ENCODE measurements at places on chromosomes 3 and 15.

DNA sequence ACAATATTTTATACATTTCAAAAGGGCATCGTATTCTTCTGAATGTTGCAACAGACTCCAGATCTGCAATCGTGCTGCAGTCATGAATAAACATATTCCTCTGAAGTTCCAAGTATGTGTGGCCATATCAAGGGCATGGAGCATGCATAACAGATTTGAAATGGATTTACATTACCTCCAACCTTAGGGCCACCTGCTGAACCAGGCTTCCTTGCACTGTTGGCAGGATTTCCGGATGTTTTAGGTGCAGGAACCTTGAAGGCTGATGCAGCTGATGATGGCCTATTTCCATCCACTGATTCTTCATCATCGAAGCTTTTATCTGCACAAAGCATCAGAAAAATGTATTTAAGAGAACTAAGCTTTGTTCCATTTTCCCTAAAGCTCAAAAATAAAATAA lies 73.5 kb downstream of the CLASP2 start:
- no peak for DNase-seq

- no peak for DNase-seq
Measured at GRCh38 chr15:69897471-69898237, 200.1 kb downstream of the TLE3 start.

GRCh38 chr3:51777985-51778384 lies 1.1 kb downstream of the IQCF6 start:
- DNase-seq, result no peak

DNA sequence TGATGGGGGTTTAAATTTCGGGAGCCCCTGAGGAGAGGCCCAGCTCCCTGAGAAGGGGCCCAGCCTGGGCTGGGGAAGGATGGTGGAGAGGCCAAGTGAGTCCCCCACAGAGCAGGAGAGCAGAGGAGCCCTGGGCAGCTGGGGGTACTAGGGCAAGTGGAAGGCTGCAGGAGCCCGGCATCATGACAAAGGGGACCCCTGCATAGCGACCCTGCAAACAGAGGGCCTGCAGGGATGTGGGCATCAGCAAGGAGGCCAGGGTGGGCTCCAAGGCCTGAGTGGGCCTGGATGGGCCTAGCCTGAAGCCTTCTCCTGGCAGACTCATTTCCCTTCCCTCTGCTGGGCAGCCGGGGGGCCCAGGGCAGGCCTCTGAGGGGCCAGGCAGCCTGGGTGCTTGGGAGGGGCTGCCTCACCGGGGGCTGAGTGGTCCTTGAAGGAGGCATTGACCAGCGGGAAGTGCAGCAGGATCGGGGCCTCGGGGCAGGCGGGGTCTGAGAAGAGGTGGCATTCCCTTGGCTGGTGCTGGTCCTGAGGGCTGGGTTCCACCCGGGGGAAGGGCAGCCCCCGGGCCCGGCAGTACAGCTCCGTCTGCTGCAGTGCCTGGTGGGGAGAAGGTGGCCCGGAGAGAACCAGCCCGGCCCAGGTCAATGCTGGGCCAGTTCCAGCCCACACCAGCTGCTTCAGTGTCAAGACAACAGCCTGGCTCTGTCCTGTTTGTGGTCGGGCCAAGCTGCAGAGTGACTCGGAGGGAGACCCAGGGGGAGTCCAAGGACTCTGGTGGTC lies 24.7 kb downstream of the PLA2G4D start:
- no peak for DNase-seq

DNA sequence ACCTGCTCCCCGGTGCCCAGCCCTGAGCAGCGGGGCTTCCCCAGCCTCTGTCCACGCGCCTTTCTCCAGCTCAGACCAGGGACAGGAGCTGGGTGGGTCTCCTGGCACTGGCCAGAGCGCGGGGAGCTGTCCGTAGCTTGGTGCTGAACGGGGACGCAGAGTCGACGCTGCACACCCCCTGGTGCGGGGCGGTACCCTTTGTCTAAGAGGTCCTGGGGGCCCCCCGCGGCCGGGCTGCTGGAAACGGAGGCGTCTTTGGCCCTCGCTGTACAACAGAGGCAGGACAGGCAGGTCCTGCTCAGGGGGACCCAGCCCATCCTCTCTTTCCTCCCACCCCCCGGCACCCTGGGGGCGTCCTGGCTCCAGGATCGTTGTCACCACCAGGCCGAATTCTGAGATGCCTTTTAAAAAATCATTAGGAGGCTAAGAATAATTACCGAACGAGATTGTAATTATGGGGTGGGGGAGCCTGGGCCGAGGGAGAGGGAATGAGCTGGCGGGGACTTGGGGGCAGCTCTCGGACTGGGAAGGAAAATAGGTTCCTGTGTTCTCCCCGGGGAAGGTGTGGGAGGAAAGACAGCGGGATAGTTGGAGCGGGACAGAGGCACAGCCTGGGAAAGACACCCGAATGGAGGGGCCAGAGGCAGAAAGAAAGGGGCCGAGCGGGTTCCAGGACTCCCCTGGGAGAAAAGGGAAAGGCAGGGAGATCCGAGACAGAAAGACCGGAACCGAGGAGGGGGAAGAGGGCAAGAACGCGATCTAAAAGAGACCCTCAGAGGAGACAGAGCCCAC lies 4.1 kb upstream of the SKOR1 start:
- DNase-seq, result no peak

GRCh38 chr3:180290300-180290699 lies 253.6 kb upstream of the PEX5L start:
- no peak for DNase-seq

DNA sequence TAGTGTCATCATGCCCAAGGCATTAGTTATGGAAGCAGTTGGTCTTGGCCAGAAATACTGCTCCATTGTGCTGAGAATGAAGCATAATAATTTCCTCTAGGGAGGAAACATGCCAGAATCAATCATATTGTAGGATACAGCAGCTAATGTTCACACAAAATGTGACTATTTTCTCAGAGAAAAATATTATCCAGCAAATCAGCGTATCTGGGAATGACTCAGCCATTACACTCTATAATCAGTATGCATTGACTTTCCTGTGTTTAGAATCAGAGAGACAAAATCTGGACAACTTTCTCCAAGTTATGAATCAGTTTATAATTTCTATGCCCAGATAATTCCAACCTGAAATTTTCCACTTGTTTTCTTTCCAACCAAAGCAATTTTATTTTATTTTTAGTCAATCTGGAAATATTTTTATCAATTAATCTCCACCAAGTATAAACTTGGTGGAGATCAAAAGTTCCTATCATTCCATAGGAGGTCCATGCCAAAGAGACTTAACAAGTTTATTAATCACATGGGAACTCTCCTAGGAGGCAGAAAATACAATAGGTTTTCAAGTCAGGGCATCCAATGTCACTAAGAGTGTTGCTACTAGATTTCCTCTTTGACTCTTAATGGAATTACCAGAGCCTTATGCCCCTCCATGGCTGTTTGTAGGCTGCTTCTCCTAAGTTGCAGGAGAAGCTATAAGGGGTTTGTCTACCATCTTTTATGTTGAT lies 36.4 kb downstream of the SUCNR1 start:
- DNase-seq, result no peak

DNA sequence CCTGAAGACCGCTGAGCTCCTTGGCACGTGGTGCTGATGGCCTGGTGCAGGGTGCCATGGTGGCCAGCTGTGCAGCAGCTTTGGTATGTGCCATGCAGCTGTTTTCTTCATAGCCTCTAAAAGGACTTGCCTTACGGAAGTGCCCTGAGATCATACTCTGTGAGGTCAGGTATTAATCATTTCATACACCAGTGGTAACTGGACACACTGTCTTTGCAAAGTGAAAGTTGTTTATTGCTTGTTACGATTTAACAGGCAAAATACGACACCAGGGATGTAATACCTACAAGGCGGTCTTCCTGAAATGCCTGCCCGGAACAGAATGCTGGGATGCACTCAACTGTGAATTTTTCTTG lies 184.6 kb downstream of the ATP10A start:
- no peak for DNase-seq

DNA sequence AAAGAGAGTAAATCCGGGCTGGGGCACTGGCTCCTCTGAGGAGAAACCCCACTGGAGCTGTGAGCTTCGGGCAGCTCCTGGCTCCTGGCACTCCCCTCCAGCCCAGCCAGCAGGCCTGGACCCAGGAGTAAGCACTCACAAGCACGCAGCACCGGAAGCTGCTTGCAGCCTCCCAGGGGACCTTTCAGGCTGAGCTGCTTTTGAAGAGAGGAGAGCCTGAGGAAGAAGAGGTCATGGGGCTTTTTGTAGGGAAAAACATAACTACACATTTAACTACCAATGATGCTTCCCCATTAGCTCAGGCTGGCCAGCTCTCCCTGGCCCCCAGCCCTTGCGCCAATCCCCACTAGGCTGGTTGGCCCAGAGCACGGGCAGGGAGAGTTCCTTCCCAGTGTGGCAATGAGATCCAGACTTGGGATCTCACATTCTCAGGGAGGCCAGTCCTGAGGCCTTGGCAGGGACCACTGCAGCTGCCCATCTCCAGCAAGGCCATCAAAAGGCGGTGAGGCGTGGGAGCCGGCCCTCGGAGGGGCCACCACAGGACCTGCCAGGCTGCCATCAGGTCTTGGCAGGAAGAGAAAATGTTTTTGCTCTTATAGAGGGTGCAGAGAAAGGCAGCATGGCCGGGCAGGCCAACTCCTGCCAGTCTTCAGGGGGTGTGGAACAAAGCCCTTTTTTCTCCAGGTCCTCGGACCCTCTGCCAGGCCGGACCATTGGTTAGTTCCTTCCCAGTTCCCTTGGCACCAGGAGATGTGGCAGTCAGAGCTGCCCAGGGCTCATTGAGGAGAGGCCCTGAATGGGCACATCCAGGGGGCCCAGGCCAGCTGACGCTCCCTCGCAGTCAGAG lies 41.5 kb upstream of the MFGE8 start:
- no peak for DNase-seq

- DNase-seq, result no peak
Measured at GRCh38 chr15:85545185-85545584, 164.8 kb downstream of the AKAP13 start.

GRCh38 chr3:123678108-123678511 lies 93.3 kb upstream of the HACD2 start:
- no peak for DNase-seq

GRCh38 chr3:158845765-158846350 lies 44.0 kb downstream of the MFSD1 start:
- peak; percentile 54 for DNase-seq

DNA sequence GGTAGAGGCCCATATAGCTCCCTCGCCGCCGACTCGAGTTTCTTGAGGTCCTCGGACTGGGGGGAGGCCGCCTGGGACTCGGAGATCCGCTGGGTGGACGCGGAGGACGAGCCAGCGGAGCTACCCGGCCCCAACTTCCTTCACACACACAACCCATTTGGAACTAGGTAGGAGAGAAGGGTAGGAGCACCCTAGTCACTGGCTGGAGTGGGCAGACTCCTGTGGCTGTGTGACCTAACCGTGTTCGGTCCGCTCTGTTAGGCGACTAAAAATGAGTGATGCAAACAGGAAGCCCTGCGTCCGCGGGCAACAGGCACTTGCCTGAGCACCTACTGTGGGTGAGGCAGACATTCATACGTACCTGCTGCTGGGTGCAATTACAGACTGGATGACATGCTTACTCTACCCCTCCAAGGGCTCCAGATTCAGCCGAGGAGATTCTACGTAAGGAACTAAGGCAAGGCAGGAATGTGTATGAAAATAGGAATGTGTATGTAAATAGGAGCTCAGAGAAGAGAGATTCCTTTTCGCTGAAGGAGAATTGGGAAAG lies 4.6 kb upstream of the SIN3A start:
- peak; percentile 45 for DNase-seq

DNA sequence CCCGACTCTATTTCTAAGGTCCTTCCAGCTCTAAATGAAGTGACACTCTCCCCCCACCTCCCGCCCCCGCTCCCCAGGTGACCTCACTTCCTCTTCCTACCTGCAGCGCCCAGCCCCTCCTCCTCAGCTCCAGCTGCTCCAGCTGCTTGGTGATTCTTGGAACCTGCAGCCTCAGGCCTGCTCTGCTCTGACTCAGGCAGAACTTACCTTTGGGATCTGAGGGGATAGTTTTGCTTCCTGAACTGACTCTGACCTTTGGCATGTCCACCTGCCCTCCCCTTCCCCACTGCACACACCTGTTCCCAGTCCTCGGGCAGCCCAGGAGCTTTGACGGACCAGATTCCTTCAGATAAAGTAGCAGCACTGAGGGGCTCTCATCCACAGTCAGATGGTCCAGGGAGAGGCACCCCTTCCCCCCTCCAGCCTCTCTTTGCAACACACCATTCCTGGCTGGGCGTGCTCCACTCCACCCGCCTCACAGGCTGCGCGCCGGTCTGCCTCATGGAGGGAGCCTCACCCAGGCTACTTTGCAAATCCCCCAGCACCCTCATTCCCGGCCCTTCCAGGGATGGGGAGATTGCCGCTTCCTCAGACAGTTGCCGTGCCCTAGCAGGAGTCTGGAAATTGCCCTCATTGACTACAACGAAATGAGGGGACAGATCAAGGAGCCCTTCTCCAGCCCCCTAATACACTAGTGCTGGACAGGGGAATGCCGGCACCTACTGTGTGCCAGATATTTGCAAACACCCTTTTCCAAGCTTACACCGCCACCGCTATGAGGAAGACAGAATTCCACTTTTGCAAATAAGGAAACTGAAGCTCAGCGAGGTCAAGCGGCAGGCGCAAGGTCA lies 692 bp upstream of the C15orf39 start:
- peak; percentile 26 for DNase-seq

- DNase-seq, result no peak
Measured at GRCh38 chr3:179729086-179729485, 76.2 kb downstream of the USP13 start.

GRCh38 chr3:42756681-42757213 lies 16.3 kb downstream of the CCDC13 start:
- DNase-seq, result no peak

DNA sequence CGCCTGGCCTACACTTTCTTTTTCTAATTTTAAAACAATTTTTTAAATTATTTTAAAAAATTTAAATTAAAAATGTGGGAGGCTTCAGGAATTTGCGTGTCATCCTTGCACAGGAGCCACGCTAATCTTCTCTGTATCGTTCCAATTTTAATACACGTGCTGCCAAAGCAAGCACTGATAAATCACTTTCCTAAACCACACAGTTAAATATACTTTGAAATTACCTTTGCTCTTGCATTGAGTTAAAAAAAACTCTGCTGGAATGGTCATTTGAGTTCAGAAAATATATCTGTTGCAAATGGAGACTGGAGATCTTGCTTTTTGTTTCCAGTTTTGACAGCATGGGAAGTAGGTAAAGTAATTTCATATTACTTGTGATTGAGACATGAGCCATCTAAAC lies 23.6 kb downstream of the GATM start:
- no peak for DNase-seq

GRCh38 chr3:108271626-108272025 lies 24.7 kb upstream of the HHLA2 start:
- no peak for DNase-seq

DNA sequence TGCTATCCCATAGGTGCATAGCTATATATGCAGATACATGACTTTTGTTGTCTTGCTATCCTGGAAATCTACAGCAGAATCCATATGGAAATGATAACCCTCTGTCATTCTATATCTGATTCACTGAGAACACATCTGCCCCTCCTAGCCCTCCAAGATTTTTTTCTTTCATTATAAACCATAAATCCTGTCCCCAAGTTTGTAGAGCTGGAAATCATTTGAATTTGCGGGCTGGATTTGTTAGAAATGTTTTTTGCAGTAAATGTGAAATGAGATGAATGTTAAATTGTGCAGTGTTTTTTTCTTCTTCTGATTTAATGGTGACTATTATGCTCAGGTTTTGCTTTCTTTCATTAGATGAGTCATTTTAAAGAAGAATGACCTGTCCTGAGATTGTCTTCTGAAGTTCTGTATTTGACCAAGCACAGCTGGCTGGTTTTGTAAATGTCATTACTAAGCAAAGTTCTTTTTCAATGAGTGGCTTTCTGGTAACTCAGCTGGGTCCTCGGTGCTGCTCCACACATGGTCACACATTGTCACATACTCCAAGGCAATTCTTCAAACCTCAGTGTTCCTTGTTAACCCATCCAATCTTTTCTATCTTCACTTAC lies 25.3 kb upstream of the ABHD17C start:
- DNase-seq, result no peak

GRCh38 chr15:88401996-88402656 lies 65.1 kb downstream of the MRPL46 start:
- no peak for DNase-seq

Measured in CD4-positive, alpha-beta T cell treated with Interleukin-2 at 100 ng/mL for 4 hours (primary cell).